ENCODE measurements at places on chromosomes 11 and 22. TPM values are rescaled to one million over a fixed set of nuclear protein-coding genes. Genes with fewer than 3 reads are reported as not detected.

The RHOD gene
- total RNA-seq, result 15.2 TPM

The DENND6B gene
- 1.4 TPM for total RNA-seq

The F2 gene
- not detected for total RNA-seq

The PKNOX2 gene
- total RNA-seq, result 31.8 TPM

The MRGPRE gene
- total RNA-seq, result 0.48 TPM

The APOL4 gene
- 3.9 TPM for total RNA-seq

The MFRP gene
- total RNA-seq, result 2.9 TPM

The PRPF19 gene
- total RNA-seq, result 51.8 TPM

The THRSP gene
- 3.1 TPM for total RNA-seq
